Neural progenitor cell (in vitro differentiated cells): ENCODE measurements at places on chromosomes 5 and 9. TPM values are rescaled to one million over a fixed set of nuclear protein-coding genes. Genes with fewer than 3 reads are reported as not detected.
A peak's percentile ranks its signal among the peaks of the same experiment; 100 is the strongest.

- peak; percentile 93 for DNase-seq
Observed at GRCh38 chr5:113487781-113488644, at the start of gene MCC. MCC (minus strand) TSS chr5:113488453.

DNA sequence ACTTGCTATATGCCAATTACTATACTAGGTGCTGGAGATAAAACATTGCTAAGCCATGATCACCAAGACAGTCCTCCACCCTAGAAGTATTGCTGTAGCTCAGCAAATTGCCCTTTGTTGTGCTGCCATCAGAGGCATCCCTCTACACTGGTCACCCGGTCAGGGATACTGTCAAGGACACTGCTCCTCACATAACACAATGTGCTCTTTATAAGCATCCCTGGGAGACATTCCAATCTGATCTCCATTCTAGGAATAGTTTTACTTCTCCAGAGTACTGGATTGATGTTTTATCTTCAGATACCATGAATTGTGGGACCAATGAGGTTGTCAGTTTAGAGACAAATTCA lies 10.4 kb upstream of the DNAJA1 start:
- DNase-seq = no peak

GRCh38 chr5:115661101-115661500 lies 35.3 kb upstream of the TMED7 start:
- DNase-seq = no peak

DNA sequence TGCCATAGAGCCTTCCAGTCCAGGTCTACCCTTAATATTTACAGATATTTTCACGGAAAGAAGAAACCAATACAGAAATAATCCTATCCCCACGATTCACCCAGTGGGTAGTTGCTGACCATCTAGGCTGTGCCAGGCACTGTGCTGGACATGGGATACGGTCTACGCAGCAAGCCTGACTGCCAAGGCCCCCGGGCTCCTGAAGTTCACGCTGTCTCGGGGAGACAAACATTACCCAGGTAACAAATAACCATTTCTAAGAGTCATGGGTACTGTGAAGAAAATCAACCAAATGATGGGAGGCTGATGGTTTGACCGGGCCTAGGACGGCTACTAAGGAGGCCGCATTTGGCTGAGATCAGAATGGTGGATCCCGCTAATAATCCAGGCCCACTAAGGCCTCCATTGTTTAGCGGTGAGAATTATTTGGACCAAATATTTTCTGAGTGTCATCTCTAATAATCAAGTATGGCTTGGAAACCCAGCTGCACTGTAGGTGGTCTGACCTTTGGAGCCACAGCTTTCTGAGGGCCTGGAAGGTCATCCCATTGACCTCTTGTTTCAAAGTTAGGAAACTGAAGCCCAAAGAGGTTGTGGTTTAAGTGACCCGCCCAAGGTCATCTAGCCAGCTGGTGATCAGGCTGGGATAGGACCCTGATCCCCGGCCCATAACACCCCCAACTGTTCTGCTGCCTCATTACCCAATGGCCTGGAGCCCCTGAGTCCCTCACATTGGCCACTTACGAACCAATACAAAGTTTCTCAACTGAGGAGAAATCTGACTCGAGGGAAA lies 82.4 kb downstream of the AK8 start:
- no peak for DNase-seq

ARHGEF39 gene
- 13.2 and 31.9 TPM in 2 replicates for total RNA-seq

NIPSNAP3A gene
- total RNA-seq = 31.9 and 55.3 TPM in 2 replicates

DNA sequence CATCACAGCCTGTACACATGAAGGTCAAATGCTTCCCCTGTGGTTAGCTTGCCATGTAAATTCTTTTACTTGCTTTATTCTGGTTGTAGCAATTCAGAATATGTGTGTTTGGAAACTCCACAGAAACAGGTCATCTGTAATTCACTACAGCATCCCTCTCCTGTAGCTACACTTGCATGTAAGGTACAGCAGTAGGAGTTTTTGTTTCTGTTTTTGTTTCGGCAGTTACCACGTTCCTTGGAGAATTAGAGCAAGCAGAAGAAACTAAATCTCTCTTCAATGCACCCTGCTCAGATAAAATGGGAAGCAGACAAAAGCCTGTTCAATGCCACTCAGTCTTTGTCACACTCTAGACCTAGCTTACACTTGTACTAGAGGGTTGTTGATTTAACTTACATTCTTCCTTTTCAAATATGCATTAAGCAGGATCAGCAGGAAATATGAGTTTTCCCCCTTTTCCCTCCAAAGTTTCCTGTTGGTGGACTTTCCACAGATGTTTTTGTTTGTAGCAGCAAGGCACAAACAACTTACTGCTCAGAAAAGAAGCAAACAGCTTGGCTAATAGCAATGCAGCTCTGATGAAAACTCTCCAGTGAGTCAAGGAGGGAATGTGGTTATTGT lies 80.9 kb downstream of the YIPF5 start:
- peak; percentile 4 for DNase-seq

DNA sequence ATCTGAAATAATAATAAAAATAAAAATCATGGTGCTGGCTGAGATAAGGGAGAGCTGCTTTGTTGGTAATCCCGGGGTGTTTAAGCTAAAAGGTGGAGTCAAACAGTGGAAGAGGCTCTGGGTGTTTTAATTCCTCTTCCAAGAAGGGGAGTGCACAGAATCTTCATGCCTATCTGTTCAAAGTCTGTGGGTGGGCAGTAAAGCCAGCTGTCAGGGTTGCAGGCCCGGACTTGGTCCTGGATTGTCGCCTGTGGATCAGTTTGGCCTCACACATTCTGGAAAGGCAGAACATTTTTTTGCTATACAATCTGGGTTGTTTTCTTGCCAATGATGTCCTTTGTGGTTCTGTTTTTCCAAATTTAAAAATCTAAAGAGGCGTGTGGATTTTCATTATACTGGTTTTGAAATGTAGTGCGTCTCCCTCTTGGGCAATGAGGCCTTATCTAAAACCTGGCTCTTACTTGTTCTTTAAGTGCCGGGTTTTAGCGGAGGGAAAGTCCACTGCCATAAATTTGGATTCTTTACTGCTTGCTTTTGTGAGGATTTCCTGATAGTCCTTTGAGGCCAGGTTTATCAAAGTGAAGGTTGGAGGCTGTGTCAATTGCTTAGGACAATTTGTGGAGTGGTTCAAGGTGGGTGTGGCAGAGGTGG lies 5.8 kb downstream of the ANKDD1B start:
- DNase-seq = peak; percentile 15

DNA sequence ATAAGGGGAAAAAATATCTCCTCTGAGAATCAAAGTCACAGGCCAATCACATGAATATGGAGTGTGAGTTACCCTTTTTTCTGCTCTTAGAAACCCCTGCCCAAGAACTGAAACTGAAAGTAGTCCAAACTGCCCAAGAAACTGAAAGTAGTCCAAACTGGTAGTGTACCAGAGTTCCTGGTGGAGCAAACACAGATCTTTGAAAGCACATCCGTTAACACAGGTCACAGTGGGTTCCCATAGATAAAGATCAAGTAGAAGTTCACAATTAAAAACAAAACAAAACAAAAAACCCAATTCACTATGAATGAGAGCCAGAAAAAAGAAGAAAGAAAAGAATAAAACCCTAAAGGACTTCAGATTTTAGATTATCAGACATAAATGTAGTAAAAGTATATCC lies 332.4 kb upstream of the EFNA5 start:
- no peak for DNase-seq

DNA sequence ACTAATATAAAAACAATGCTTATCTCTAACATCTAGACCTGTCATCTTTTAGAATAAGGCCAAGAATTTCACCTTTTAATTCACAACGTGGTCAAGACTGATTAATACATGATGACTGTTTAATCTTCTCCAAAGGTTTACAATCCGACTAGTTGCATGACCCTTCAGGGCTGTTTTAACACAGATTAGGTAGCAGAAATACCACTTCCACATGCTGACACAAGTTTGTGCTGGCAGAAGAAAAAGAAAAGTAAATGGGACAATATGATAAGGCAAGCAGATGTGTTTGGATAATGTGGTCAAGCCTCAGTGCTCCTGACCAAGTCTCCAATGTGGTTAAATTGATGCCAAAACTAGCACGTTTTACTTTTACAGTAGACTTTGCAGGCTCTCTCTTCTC lies 31.1 kb downstream of the SEMA6A start:
- DNase-seq = no peak

- DNase-seq = no peak
Observed at GRCh38 chr5:180289966-180290365, 1.9 kb downstream of the MAPK9 start.

- DNase-seq = no peak
Observed at GRCh38 chr5:132388244-132389050, 18.9 kb downstream of the SLC22A5 start.

- DNase-seq = no peak
Observed at GRCh38 chr9:28801144-28801799, 1228.0 kb upstream of the C9orf72 start.

GRCh38 chr5:119828541-119828940 lies 199.2 kb downstream of the FAM170A start:
- no peak for DNase-seq

DNA sequence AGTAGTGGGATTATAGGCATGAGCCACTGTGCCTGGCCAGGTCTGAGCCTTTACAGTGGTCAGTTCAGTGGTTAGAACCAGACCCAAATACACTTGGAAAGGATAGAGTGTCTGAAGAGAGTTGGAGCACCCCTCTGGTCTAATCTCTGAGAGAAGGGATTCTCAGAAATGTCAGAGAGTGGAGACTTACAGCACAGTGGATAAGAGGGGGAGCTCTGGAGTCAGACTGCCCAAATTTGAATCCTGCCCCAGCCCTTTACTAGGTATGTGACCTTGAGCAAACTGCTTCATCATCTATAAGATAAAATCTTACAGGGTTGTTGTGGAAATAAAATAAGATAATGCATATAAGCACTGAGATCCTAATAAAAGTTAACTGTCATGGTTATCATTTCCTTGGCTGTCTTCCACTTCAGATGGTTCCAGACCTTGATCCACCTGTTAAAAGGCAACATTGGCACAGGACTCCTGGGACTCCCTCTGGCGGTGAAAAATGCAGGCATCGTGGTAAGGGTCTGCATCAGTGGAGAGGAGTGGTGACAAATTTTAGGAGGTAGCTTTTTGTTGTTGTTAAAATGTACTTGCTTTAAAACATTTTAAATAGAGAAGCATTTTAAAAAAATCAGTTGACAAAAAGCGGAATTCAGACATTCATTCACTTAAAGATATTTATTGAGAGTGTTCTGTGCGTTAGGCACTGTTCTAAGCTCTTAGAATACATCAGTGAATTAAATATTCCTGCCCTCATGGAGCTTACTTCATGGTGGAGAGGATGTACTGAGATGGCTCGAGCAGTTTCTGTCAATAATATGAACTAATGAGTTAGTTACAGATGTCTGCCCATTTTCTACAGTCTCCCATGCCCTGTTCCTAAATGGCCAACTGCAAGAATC lies 16.0 kb downstream of the SLC36A1 start:
- peak; percentile 56 for DNase-seq

- peak; percentile 89 for DNase-seq
Observed at GRCh38 chr9:101311758-101312420, 72.9 kb downstream of the BAAT start.

SLC12A7 gene
- 7.5 and 27.3 TPM in 2 replicates for total RNA-seq
